Stimulated activated naive CD8-positive, alpha-beta T cell treated with anti-CD3 and anti-CD28 coated beads, Interleukin-15, Interleukin-2, amounts not matched to agents 100 U/mL and 50 U/mL, for 24 hours (primary cell): ENCODE measurements at places on chromosomes 1 and 21.

DNA sequence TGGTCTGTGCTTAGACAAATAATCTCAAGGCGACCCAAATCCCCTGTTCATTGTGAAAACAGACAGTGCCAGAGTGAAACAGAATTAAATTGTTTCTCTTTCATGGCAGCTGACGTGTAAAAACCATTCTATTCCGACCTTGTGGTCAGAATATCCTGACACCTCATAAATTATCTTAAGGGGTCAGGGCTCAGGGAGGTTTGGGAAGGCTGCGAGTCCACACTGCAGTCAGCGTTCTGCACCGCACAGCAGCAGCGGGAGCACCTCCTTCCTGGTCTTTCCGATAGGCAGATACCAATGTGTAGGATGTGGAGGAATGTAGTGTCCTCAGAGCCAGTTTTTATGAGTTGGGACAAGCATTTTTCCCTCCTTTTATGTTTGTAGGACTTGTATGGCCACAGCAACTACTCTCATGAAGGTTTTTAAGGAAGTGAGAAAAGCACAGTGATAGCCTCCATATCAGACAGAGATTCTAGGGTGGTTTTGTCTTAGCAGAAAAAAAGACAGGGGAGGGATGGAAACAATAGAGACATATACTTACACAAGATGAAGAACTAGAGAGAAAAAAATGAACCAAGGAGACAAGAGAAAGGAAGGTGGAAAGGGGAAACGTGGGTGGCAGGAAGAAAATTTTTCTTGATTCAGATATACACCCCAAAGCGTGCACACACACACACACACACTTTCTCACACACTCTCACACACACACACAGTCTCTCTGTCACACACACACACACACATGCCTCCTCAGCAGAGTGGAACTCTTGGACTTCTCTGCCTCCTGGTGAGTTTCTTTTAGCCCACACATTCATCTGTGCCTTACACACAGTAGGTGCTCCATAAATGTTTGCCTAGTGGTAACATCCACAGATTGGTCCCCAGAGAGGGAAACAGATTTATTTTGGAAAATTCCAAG is 68.6 kb downstream of the NTMT2 start:
- DNase-seq = no peak

GRCh38 chr1:214550857-214551435 is 456 bp downstream of the PTPN14 start:
- peak; percentile 14 for DNase-seq

DNA sequence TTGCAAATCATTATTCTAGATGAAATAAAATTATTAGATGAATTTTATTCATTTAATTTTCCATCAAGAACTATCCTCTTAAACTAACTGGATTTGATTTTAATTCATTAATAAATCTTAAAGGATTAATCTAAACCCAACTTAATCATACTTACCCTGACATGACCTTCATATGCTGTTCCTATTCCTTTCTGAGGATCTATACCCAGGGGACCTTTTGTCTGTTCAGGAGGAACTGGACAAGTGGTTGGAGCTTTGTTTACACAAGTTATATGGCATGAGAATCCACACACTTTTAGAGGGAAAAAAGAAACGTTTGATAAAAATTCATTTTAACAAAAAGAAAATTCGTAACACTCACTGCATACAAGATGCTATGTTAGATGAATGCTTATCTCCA is 95.2 kb downstream of the COQ8A start:
- no peak for DNase-seq

DNA sequence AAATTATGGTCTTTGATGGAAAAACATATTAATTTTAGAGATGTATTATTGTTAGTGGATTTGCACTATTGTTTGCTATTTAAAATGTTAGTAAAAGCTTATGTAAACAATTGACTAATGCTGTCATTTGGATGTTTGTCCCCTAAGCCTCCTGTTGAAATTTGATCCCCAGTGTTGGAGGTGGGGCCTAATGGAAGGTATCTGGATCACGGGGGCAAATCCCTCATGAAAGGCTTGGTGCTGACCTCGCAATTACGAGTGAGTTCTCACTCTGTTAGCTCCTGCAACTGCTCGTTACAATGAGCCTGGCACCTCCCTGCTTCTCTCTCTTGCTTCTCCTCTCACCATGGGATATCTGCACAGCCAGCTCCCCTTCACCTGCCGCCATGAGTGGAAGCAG is 14.3 kb downstream of the TMEM35B start:
- no peak for DNase-seq

DNA sequence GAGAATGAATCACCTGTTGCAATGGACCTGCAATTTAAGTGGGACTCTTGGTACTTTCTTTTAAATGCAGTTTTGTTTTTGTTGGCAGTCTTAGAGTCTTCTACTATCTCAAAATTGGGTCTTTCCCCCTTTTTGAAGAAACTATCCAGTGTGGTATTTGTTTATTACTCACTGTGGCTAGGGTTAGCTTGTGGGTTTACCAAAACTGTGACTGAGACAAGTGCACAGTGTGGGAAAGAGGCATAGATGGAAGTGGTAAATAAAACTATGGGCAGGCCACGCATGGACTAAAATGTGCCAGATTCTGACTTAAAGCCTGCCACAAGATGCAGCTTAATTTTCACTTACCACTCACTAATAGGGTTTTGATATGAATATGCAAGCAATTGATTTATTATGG is 1441.7 kb downstream of the PLA2G4A start:
- no peak for DNase-seq

DNA sequence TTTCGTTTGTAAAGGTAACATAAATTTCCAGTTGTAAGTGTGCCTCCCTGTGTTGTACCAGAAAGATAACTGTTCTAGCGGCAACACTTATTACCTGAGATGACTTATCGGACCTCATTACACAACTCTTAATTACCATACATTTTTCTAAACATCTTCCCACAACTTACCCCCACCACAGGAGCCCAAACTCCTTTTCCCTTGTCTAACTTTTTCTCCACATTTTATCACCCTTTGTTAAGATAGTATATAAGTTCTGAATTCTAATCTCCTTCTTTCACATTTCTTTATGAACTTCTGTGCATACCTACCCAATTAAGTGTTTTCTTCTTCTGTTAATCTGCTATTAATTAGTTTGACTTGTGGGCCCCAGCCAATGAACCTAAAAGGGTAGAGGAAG is 143.7 kb upstream of the CAMK1G start:
- DNase-seq = no peak

DNA sequence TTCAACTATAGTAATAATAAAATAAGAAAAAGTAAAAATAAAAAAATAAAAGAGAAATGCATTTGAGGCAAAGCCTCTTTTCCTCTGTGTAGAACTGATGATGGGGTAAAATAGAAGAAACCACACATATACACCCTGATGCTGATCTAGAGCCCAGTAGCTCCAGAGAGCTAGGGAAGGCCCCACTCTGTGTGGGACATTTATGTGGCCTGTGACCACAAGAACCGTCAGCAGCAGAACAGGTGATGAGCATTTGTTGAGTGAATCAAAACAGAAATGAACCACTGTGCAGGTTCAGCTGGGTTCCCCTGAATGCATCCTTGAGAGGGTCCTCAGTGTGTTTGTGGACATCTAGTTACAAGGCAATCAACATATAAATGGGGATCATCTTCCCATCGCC is 221.8 kb upstream of the HOOK1 start:
- DNase-seq = no peak
